ENCODE measurements at places on chromosomes 13 and 19.

DNA sequence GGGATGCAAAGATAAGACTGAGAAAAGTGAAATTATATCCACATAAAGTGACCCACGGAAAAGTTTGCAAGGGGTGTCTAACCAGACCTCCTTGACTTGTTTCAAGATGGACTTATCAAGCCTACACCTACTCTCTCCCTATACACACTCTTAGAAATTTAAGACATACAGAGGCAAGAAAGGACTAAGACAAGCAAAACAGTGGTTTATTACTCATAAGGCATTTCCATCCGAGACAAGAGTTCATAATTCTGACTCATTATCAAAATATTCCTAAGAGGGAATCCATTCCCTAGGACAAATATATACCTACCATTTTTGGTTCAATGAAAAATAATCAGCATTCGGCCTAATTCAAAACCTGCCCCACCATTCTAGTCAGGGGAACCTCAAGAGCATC is 232.6 kb upstream of the GPC6 start:
- DNase-seq: no peak

- no peak for DNase-seq
These were observed 528.6 kb downstream of the SUCLA2 start for GRCh38 chr13:47472516-47472915.

DNA sequence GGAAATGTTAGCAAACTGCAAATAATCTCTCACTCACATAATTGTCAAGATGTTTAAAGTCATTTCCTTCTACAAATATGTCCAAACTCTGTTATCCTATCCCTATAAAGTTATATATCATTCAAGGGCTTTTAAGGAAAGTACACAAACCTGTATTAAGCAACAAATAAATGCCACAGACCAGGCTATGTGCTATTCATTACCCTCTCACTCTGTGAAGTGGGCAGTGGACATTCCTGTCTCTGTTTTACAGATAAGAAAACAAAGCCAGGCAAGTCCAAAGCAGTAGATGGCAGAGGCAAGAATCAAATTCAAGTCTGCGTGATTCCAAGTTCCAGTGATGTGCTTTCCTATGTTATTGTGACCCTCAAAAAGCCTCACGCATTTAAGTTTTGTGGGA is 140.6 kb downstream of the LHFPL6 start:
- no peak for DNase-seq

DNA sequence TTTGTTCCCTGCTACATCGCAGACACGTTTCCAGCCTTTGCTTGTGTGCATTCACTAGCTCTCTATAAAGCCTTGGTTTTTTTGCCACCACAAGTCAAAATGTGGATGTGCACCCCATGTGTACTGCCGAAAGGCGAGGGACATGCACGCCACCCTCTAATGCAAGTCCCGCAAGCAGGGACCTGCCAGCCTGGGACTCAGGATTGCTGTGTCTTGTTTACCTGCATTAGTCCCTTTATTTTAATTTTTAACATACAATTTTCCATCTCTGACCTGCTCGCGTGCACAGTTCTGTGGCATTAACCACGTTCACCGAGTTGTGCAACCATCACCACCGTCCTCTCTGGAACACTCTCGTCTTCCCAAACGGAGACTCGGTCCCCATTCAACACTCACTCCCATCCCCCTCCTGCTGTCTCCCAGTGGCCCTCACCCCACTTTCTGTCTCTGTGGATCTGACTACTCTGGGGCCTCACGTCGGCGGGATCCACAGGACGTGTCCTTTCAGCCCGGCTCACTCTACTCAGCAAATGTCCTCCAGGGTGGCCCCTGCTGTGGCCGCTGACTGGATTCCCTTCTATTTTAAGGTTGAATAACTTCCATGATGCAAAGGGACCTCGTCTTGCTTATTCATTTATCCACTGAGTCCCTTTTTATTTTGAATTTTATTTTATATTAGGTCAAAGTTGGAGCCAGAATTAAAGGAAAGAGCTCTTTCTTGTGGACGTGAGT is 58.4 kb downstream of the RASA3 start:
- no peak for DNase-seq

DNA sequence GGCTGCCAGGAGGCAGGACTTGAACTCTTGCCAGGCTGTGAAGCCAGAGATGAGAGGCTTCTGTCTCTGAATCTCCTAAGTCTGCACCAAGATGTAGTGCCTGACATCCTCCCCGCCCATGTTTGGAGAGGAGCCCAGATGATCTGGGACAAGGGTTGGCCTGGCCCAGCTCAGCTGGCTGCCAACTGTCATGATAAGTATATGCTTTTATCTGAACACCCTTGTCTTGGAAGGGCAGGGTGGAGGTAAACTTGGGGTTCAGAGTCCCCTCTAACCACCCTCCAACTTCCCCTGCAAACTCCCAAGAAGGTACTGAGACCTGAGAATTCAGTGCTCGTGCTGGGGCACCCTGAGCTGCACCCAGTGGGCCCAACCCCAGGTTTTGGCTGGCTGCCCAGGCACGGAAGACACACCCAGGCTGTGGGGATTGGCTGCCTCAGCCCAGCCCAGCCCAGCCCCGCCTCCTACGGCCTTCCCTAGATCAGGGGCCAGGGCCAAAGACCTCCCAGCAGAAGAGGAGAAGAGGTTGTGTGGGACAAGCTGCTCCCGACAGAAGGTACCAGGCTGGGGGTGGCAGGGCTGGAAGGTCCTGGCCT is at the start of gene CYP4F12:
Gene CYP4F12, plus strand, starts transcription at position 508 of the 596 bp plus-strand sequence. CDS start 443 bp downstream, outside the sequence.
- no peak for DNase-seq

DNA sequence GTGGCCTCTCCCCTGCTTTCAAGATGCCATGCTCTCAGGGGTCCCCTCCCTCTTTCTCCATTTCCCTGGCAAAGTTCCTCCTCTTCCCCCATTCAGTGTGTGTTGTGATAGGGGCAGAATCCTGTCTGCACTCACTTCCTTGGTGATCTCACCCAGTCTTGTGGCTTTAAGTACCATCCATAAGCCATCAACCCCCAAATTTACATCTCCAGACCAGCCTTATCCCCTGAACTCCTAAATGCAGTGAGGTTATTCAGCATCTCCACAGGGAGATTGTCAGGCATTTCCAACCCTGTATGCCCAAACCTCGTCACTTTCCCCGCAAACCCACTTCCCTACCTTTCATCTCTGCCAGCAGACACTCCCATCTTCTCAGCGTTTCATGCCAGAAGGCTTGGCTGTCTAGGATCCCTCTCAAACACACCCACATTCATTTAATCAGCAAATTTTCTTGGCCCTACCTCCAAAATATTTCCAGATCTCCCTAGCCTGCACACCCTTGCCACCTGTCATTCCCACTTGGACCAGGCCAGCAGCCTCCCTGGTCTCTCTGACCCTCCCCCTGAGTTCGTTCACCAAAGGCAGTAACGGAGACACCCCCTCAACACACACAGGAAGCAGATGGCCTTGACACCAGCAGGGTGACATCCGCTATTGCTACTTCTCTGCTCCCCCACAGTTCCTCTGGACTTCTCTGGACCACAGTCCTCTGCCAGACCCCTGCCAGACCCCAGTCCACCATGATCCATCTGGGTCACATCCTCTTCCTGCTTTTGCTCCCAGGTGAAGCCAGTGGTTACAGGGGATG is at the start of gene HCST:
Gene HCST, plus strand, starts transcription at position 676 of the 808 bp plus-strand sequence. Its CDS starts 65 bp downstream, at position 741.
- no peak for DNase-seq

- DNase-seq: no peak
These were observed 1227.9 kb upstream of the SPRY2 start for GRCh38 chr13:81568824-81569223.

Data from stimulated activated CD4-positive, alpha-beta T cell treated with anti-CD3 and anti-CD28 coated beads, Interleukin-12 subunit alpha, Interleukin-12 subunit beta, amount 100 ng/mL, for 4 hours (primary cell).